T1000 (cell line): ENCODE measurements at places on chromosomes 6 and 20.

DNA sequence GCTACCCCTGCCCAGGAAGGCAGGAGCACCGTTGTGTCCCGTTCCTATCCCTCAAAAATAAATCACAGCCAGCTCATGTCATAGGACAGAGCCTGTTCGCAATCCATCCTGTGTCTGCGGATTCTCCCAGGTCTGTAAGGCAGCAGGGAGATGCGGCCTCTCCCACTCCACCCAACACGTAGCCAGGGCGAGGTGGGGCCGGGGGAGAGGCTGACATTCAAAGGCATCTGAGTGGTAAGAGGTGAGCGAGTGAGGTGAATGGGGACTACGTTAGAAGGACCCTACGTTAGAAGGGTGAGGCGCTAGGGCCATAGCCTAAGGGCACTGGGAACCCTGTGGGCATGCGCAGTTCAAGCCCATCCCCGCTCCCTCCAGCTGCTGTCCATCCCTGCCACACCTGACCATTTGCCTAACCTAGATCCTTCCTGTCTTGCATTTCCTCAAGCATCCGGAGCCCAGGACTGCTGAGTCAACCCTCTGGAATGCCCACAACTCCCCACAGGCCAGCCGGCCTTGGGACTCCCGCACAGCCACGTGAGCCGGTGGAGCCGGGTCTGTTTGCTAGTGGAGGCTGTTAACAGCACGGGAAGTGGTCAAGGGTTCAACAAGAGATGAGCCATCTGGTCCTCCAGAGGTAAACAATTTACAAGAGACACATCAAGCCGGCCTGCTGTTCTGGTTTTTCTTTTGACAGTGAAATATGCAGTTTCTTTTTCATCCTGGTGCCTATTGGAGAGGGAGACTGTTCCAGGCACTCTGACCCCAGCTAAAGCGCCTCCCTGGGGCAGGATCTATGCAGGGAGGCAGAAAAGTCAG, 45.9 kb downstream of the RIPOR3 start:
- DNase-seq, result peak; percentile 97

DNA sequence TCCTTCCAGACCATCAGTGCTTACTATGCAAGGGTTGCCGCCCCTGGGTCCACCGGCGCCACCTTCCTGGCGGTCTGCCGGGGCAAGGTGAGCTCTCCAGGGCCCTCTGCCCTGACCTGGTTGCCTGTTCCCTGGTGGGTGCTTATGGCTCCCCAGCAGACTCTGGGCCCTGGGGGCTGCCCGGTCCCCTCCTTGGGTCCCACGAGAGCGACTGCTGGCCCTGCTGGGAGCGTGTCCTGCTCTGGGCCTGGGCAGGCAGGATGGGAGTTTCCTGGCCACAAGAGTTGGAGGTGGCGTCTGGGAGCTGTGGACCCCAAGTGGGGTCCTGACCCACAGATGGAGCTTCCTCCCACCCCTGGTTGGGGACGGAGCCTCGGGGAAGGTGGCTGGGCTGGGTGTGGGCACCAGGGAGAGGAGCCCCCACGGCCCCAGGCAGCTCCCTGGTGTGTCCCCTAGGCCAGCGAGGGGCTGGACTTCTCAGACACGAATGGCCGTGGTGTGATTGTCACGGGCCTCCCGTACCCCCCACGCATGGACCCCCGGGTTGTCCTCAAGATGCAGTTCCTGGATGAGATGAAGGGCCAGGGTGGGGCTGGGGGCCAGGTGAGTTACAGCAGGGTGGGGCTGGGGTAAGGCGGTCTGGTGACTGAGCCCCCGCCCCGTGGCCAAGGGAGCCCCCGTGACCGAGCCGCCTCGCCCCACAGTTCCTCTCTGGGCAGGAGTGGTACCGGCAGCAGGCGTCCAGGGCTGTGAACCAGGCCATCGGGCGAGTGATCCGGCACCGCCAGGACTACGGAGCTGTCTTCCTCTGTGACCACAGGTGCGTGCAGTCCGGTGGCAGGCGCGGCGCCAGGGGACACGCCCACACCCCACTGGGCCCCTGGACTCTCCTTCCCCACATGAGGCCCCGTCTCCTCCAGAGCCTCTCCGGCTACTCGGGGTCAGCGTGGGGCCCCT, 7.1 kb upstream of the TNFRSF6B start:
- no peak for DNase-seq

GRCh38 chr6:125586074-125586473, 163.4 kb upstream of the HEY2 start:
- no peak for DNase-seq

DNA sequence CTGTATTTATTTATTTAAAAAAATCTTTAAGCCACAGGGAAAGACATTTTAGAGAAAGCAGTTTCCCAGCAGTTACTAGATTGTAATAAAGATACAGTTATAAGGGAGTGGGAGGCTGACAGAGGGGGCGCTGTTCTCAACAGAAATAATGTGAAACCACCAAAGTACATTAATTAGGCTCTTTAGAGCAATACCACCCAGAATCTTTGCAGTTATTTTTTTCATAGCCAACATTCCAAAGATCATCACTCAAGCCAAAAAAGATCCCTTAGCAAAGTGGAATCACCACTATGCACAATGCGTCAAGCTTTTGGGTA, 331.3 kb upstream of the DEFB112 start:
- DNase-seq, result no peak

DNA sequence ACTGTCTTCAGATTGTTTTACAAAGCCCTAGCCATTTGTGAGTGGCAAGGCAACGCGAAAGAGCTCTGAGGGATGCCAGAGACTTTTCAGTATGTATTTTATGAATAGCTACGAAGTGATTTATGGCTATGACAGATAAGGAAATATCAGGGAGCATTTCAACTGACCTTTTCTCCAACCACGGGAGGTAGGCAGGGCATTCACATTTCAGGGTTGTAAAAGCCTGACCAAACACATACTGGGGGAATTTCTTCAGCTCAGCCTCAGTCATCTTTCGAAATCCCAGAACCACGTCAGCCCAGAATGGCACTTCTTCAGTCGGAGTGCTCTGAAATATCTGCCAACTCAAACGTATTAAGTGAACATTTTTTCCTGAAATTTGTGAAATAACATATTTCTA, 10.8 kb downstream of the DDO start:
- no peak for DNase-seq

DNA sequence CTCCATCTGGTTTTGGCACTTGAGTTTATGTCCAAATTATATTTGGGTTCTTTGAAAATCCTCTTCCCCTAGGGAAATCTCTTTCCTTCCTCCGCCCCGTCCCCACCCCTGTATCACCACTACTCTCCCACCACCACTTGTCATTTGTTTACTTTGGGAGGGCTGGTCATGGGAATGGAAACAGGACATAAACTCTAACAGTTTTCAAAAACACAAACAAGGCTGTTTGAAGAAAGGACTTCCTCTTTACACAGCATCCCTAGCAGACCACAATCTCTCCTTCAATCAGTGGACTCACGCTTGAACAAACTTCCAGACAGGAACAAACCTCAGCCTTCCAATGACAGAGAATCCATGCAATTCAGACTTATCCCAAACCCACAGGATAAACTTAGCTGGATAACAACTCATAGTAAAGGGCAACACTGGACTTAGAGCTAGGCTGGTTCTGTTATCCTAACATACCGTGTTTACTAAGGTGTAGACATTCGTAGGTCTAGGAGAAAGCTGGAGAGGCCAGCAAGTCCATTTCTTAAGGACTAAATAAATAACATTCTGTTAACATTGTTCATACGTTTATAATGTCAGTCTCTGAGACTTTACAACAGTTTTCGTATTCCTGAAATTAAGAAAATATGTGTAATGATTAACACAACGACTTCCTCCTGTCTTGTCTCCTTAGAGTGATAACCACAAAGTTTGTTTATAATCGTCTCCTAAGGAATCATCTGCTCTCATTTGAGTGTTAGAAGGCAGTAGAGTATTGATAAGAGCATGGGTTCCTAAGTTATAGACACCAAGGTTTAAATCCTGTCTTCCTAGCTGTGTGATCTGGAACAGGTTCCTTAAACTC, 44.1 kb upstream of the CTAGE9 start:
- no peak for DNase-seq

DNA sequence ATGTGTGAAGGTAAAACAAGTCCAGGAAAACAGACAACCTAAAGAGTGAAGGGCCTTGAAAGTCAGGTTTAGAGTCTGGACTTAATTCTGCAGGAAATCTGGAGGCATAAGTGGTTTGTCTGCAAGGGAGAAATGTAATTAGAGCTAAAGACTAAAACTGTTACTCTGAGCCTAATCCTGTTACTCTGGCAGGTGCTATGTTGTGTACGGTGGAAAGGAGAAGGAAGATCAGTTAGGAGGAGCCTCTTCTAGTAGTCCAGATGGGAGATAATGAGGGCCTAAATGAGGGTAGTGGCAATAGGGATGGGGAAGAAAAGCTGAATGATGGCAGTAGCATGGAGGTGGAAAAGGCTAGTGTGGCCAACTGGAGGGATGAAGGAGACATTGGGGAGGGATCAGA, 118.5 kb downstream of the PDSS2 start:
- no peak for DNase-seq

GRCh38 chr6:35318196-35319171, 20.9 kb downstream of the DEF6 start:
- DNase-seq, result peak; percentile 90

DNA sequence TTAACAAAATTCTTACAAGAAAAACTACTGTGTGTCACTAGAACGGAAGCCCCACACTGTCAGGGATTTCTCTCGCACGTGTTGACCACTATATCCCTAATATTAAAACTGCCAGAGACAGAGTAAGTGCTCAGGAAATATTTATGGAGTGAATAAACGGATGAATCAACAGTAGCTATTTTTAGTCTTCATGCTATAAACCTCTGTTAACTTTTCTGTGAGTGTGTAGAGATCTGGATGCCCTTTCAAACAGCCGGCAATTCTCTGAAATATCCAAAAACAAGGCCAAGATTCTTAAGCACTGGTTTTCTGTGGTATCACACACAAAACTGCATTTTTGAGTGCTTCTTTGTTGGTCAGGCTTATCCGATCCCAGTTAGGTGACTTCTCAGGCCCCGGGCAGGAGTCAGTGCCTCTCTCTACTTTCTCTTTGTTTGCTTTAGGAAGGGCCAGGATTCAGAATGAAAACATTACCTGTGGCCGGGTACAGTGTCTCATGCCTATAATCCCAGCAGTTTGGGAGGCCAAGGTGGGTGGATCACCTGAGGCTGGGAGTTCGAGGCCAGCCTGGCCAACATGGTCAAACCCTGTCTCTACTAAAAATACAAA, 15.7 kb downstream of the ATP9A start:
- DNase-seq, result no peak

DNA sequence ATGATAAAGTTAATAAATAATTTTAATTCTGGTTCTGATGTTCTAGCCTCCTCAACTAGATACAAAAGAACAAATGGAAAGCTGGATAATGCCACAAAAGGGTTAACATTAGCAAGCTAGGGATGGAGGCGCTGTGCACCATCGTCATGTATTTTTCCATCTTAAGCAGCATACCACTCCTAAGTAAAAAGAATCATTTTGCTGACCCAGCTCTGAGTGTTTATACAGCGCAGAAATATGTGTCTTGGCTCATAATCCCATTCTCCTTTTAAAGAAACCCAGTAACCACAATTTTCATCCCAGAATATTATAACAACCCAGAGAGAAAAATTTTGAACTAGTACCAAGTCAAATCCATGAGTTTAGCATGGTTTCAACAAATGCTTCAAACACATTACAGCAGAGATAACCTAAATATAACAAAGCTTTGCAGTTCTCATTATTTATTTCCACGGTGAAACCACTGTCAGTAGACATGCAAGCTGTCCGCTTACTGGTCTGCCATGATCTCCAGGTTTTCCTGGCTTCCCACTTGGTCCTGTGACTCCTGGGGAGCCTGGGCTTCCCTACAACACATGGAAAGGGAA, 111.1 kb downstream of the COL12A1 start:
- DNase-seq, result no peak

GRCh38 chr20:32204205-32205109, 3.1 kb downstream of the PLAGL2 start:
- DNase-seq, result no peak
